ENCODE measurements at places on chromosomes 4 and X. TPM values are rescaled to one million over a fixed set of nuclear protein-coding genes. Genes with fewer than 3 reads are reported as not detected.

The FGFBP2 gene
- 0.78 TPM for polyA plus RNA-seq

The CLDN22 gene
- not detected for polyA plus RNA-seq

The DDIT4L gene
- 1.5 TPM for polyA plus RNA-seq

The FOXP3 gene
- 0.73 TPM for polyA plus RNA-seq

The SMARCA1 gene
- polyA plus RNA-seq, result 28.5 TPM

The MAGEB17 gene
- not detected for polyA plus RNA-seq

The TRPC3 gene
- polyA plus RNA-seq, result 0.22 TPM

The MAGEE1 gene
- 15.9 TPM for polyA plus RNA-seq

The CXCL10 gene
- polyA plus RNA-seq, result not detected

The CYLC1 gene
- not detected for polyA plus RNA-seq

The SOX3 gene
- 0.39 TPM for polyA plus RNA-seq

The PNMA5 gene
- 6.9 TPM for polyA plus RNA-seq

The NMU gene
- 33.2 TPM for polyA plus RNA-seq

The TLR7 gene
- 0.37 TPM for polyA plus RNA-seq

The CFAP299 gene
- not detected for polyA plus RNA-seq

The PNMA6F gene
- polyA plus RNA-seq, result 1.1 TPM

The BEX4 gene
- polyA plus RNA-seq, result 133 TPM

The UGT2B15 gene
- not detected for polyA plus RNA-seq

The SCML2 gene
- 3.9 TPM for polyA plus RNA-seq

The CXCL3 gene
- polyA plus RNA-seq, result not detected

The ATXN3L gene
- not detected for polyA plus RNA-seq

The KIT gene
- 28.2 TPM for polyA plus RNA-seq

The TMSB15B gene
- 21.0 TPM for polyA plus RNA-seq

The ARMCX1 gene
- 31.2 TPM for polyA plus RNA-seq

The CRMP1 gene
- polyA plus RNA-seq, result 599 TPM

The LGI2 gene
- polyA plus RNA-seq, result 1.6 TPM

The FAM9C gene
- not detected for polyA plus RNA-seq

The TMEM255A gene
- polyA plus RNA-seq, result 1.4 TPM

The TBC1D8B gene
- polyA plus RNA-seq, result 0.08 TPM

The HMX1 gene
- polyA plus RNA-seq, result not detected

The CXorf49 gene
- polyA plus RNA-seq, result not detected

The AREG gene
- not detected for polyA plus RNA-seq

The TSPAN7 gene
- 371 TPM for polyA plus RNA-seq

The TMPRSS11B gene
- not detected for polyA plus RNA-seq

The GPR50 gene
- not detected for polyA plus RNA-seq

The KCNIP4 gene
- 4.0 TPM for polyA plus RNA-seq

The CWH43 gene
- polyA plus RNA-seq, result not detected

The CENPVL2 gene
- polyA plus RNA-seq, result not detected

The LAS1L gene
- polyA plus RNA-seq, result 63.2 TPM

The FDCSP gene
- not detected for polyA plus RNA-seq

The UNC5C gene
- polyA plus RNA-seq, result 3.7 TPM

The SLITRK2 gene
- 2.2 TPM for polyA plus RNA-seq

The SPATA18 gene
- polyA plus RNA-seq, result 3.6 TPM

The SLC6A14 gene
- polyA plus RNA-seq, result not detected

The GALNT7 gene
- polyA plus RNA-seq, result 4.5 TPM

Data from brain (organoid and tissue), 16 donors.